Activated CD4-positive, alpha-beta T cell treated with anti-CD3 and anti-CD28 coated beads for 24 hours (primary cell): ENCODE measurements at places on chromosomes 7 and 10.

DNA sequence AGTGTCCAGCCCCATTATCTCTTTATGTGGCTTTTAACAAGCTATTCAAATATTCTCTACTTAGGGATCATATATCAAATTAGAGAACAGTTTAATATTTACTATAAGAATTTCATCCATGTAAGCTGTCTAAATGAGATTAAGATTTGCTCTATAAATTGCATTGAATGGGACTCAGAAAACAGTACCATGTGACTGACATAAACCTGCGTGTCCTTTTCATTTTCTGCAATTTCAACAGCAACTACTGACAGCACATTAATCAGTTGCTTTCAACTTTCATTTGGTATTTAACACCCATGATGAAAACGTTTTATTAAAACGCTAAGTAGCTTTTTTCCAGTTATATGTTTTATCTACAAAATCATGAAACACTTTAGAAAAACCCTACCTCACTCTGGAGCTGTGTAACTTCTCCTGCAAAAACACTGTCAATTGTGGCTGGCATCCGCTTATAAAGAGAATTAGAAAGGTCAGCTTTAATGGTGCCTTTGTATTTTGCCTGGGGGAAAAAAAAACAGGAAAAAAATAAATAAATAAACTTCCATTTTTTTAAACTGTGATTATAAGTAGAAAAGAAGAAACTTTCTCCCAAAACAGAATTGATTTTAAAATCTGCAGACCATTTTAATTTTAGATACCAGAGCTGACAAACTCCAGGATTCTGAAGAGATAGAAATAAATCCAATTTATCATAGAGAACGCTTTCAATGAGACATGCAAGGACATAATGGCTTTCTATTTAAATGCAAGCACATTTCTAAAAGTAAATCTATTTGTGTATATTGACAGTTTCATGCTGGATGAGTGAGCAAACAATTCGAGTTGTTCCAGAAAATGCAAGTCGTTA, 9.2 kb downstream of the NEBL start:
- DNase-seq: no peak

- DNase-seq: no peak
These were observed 137.5 kb downstream of the DLG5 start for GRCh38 chr10:77789016-77789415.

DNA sequence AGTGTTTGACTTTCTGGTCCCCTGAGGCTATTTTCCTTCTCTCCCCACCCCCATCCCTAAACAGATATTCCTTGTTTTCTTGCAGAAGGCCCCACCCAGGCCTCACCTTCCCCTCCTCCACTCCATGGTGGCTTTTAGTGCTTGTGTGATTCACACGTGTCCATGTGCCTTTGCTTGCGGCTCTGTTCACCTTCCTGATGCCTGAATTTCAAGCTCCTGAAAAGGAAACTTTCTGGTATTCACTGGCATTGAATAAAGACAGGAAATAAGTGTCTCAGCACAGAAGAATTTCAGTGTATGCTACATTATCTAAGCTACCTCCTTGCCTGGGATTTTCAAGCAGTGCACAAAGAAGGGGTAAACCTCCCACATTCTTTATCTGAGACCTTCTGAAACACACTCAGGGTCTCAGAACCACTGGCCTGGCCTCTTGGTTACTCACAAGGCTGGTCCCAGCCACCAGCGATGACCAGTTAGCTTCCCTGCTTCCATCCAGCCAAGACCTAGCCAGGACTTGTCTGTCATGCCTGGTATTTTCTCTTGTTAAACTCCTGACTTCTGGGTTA, 17.2 kb upstream of the UBE2H start:
- no peak for DNase-seq

DNA sequence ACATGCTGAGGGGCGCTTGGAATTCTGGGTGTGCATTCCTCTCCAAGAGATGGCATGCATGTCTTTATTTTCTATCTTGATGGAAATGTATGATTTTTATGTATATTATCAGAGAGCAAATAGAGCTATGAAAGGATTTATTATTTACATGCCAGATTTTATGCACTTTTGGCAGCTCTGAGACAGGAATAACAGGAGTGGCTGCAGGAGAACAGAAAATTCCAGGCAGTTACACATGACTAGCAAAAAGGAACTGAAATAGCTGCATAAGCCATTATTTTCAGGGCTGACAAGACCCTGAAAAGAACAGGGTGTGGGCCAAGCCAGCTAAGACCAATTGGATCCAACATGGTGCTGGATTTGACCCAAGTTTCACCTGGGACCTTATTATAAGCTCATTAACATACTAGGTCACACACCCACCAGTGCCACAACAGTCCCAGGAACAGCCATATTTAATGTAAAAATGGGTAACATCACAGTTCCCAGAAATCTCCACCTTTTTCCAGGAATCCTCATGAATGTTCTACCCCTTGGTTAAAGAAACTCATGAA, 43.2 kb upstream of the ACSL5 start:
- no peak for DNase-seq

DNA sequence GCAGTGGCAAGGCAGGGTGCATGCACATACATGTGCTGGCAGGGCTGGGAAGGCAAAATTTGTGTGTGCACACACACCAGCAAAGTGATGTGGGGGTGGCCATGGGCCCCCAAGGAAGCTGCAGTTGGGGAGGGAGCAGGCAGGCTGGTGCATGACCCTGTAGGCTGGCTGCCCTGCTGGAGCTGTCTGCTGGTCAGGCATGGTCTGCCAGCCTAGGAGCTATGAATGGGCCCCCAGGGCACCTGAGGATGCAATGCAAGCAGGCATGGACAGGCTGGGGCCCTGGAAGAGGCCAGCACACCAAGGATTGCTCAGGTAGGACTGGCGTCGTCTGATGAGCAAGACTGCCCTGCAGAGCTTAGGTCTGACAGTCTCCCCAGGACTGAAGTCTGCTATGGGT, 18.2 kb upstream of the PPP1R3A start:
- no peak for DNase-seq

DNA sequence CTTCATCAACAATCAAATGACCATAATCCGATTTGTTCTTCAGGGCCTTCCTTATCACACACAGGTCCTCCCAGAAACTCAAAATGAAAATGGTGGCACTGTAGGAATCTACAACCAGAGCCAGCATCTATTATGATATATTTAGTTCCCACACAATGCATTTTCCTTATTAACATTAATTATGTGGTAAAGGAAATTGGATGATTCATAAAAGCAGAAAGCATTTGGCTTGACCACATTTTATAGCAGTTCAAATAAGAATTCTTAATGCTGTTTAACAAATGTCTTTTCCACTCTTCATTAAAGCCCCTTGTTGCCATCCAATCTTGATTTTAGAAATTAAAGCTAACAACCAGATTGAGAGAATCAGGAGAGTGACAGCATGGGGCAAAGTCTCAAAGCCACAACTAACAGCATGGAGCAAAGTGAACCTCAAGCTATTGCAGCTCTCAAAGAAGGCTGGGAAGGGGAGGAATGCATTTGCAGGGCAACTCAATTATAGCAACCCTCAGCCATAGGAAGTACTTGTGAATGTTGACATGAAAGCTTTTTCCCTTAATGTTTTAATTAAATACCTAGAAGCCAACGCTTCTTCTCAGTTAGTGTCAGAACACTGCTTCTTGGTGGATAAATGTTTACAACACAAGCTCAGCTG, 549.1 kb downstream of the NXPH1 start:
- DNase-seq: no peak

- no peak for DNase-seq
These were observed 21.9 kb upstream of the ZNF488 start for GRCh38 chr10:47405857-47406547.

DNA sequence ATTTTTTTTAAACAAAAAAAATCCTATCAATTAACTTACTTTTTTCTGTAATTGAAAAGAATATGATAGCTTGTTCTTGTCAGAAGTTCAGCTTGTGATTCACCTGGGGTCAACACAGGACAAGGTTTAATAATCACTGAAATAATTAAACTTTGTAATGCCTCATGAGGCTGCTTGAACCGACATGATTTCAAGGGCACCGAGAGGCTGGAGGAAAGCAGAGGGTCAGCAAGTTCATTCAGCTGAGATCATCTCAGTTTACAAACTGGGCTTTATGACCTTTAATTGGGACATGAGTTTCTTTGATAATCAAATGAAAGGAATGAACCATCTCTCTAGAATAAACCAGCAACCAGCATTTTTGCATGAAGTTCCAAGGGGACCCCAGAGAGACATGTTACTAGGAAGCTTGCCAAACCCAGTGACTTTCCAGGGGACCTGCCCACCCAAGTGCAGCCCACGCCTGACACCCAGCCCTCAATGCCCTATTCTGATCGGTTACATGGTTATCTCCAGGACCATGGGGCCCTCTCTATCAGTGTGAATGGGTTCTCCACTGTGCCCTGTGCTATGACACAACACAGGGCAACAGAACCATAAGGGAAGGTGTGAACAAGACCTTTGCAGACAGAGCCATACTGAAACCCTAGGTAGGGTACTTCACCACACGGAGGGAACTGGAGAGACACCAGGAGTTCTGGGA, 7.8 kb upstream of the CYP3A4 start:
- no peak for DNase-seq
